Posterior cingulate gyrus (tissue), 11 donors: ENCODE measurements at places on chromosomes 4 and X.

- DNase-seq = peak; percentile 81
These were observed 1793.7 kb upstream of the TENM3 start for GRCh38 chr4:180449395-180449956.

DNA sequence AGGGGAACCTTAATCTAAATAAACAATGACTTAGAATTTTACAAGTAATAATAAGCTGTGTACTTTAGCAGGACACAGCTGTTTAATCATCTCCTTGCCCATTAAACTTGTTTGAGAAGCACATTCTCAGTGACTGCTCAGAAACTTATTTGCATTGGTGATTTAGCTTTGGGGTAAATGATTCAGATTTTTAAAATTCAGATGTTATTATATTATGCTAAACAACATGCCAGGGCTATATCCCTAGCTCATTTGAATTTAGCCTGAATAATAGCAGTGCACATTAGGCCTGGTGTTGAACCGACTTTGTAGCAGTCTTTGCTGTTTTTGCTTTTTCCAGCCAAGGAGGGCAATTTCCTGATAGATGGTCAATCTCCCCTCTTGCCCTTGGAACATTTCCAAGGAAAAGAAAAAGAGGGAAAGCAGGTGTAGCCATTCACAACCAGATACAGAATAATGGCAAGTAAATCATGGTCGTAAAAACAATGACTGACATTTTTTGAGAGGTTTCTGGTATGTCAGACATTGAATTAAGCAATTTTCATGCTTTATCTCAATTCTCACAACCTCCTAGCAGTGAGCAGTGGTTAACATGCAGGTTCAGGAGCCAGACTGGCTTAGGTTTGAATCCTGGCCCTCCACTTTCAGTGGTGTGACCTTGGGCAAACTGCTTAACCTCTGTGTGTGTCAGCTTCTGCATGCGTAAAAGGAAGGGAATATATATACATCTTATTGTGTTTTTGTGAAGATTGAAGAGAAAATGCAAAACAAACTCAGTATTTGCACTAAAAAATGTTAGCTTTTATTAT is 16.8 kb downstream of the ARHGEF38 start:
- DNase-seq = no peak

DNA sequence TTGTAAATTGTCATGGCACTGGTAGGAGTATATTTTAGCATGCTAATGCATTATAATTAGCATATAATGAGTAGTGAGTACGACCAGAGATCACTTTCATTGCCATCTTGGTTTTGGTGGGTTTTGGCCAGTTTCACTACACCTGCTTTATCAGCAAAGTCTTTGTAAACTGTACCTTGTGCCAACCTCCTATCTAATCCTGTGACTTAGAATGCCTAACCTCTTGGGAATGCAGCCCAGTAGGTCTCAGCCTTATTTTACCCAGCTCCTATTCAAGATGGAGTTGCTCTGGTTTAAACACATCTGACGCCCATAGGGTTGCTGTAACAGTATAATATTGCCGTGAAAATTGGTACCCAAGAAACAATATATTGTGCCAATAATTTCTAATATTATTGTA is 159.4 kb downstream of the MAGEB5 start:
- no peak for DNase-seq

DNA sequence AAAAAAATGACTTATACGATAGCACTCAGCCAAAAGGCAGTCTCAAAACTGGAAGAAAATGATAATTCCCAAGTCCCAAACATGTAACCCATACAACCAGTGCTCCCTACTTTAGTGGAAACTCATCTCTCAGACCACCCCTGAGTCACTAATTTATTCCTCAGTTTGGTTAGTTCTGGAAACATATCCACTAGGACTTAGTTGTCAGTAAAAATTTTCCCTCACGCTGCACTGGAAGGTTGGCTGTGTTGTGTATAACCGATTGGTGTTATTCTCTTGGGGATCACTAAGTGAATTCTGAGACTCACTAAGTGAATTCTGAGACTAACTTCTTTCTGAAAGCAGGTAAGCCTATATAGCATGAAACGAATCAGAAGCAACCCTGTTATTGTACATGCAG is 48.5 kb upstream of the GAB1 start:
- no peak for DNase-seq

DNA sequence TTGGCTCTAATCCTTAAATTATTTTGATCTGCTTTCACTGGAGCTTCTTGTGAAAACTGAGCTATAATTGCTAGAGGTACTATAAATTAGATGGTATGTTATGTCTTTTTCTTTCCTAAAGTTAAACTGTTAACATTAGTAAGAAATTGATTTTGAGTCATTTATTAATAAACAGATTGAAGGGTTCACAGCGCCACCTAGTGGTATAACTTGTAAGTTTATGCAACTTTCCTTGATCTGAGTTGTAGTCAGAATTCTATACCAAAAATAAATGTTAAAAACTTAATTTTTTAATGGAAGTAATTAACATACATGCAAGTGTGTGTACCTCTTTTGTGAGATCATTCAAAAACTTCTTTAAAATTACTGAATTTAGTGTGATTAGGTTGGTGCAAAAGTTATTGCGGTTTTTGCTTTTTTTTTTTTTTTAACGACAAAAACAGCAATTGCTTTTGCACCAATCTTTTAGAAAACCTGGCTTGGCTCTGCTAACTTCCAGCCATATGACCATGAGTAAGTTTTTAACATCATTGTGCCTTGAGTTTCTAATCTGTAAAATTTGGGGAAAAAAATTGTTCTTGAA is 151.5 kb downstream of the CENPC start:
- DNase-seq = no peak

DNA sequence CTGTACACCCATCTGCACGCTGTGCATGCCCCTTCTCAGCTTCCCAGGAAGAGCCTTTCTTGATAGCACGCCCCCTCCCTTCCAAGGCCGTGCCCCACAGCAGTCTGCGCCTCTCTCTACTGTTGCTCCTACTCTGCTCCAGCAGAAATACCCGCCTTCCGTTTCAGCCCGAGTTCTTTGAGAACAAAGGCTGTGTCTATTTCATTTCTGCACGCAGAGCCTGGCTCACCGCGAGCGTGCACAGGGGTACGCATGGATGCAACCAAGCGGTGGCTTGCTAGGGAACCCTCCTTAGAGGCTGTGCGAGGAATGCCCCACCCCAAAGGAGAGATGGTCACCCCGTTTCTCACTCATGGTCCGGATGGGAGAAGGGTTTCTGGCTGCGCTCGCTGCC is 485 bp downstream of the AADAT start:
- peak; percentile 59 for DNase-seq

GRCh38 chrX:84339507-84340364 is 151.7 kb upstream of the RPS6KA6 start:
- DNase-seq = no peak

DNA sequence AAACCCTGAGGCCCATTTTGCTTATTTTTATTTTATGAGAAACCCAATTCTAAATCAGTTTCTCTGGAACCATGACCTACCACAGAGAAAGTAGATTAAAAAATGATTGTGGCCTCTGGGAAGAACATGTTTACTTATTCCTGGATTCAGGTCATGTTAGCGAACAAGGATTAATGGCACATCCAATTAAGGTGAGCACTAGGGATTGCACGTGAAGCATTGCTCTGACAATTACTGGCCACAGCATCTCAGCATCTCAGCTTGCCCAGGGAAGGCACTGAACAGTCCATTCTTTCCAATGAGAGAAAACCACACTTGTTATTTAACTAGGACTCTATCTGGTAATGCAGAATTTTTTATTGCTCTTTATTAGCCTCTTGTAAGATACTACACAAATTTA is 119.8 kb downstream of the ZNF330 start:
- no peak for DNase-seq

DNA sequence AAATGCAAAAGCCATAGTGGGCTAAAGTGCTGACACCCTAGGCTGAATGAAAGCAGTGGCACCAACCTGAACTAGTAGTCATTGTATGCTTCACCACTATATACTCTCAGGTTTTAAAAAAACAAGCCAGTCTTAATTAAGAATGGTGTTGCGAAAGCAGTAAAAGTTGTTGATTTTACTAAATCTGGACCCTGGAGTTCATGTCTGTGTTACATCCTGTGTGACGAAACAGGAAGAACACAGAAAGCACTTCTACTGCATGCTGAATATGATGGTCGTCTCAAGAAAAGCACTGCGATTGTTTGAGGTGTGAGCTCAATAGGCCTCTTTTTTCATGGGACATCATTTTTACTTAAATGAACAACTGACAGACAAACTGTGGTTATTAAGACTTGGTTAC is 24.2 kb upstream of the GDPD2 start:
- no peak for DNase-seq

DNA sequence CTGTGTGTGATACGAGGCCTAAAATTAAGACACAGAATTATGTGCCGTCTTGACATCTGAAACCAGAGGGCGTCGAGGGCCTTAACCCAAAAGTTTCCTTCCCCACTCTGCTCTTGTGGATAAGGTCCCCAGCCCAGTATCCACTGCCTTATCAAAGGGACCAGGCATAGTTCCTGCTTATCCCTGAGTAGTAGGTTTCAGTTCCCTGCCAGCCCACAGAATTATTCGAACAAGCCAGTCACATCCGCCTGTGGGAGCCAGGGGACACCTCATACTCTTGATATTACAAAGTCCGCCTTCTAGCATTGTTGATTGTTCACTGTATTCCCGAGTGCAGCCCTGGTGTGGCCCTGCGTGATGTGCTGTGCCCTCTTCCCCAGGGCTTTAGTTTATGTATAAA is 5.4 kb upstream of the MMRN1 start:
- DNase-seq = no peak

DNA sequence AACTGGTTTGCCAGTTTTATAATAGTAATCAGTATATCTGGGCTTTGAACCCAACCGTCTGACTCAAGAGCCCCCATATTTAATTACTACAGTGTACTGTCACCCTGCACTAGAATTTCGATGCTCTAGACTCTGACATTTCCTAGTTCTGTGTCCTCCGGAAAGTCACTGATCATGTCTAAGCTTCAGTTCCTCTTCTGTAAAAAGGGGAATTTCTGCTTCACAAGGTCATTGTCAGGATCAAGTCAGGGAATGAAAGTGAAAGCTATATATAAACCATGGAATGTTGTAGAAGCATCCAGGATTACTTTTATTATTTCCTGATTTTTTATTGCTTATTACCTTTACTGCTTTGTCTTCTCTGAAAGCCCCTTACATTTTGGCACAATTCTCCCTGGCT is 4.0 kb upstream of the KCNIP4 start:
- no peak for DNase-seq

DNA sequence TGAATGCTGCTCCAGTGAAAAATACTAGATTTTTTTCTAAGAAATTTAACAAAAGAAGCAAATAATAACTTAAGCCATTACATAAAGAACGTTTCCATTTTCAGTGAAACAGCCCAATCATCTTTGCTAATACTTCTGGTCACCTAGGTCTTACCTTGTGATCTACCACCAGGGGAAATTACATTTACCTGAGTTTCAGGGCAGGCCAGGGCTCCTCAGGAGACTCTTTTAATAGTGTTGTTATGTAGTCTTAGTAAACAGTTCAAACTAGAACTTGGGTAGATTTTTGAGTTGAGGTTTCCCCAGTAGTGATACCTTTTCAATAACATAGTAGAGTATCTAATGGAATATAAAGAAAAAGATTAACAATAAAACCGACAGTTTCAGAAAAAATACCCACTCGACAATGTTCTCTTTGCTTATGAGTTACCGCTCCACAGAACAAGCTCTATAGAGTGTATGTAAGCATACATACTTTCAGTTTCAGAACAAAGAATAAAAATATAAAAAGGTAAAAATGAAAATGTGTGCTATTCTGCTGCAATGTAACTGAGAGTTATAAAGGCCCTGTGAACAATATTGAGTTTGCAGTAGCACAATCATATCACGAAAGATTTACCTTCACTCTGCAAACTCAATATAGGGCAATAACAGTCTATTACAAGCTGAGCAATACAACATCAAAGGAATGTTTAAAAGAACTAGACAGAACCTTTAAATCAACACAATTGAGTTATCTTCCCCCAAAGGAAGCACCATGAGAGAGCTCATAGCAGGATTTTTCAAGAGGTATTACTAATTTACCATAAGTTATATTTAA is 165.8 kb downstream of the ATOH1 start:
- DNase-seq = no peak

DNA sequence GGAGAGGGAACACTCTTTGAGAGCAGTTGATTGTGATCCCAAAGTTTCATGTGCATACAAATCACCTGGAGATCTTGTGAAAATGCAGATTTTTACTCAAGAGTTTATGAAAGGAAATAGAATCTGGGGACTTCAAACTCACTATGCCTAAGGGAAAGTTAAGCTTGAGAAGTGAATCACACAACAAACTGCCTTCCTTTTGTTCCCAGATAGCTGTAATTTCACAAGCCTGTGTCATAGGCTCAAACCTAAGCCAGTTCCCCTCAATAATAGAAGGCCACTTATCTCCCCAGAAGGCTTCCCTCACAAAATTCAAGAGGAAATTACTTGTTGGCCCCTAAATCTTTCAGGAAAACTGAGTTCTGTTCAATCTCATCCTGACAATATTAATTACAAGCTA is 132.8 kb upstream of the MAGEB16 start:
- DNase-seq = no peak

GRCh38 chr4:73028621-73029020 is 40.9 kb downstream of the COX18 start:
- no peak for DNase-seq

DNA sequence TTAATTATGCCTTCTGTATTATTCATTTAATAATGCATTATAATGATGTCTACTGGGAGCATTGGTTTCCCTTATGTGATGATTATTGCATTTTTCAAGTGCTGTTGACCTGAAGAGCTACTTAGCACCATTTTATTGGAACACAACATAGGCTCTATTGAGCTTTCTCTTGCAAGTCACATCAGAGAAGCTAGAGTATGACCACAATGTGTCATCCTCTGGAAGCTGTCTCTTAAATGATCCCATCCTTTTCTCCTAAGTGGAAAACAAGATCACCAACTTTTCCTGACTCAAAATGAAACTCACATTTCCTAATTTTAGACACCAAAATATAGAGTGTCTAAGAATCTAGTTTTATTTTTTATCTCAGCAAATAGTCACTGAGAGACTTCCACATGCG is 1451.9 kb downstream of the PCDH7 start:
- DNase-seq = no peak

DNA sequence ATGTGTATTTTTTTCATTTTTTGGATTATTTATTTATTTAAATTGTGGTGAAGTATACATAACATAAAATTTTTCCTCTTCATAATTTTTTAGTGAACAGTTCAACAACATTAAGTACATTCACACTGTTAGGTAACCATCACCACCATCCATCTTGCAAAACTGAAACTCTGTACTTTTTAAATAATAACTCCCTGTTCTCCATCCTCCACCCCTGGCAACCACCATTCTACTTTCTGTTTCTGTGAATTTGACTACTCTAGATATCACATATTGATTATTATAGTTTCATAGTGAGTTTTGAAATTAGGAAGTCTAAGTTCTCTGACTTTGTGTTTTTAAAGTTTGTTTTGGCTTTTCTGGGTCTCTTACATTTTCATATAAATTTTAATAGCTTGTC is 89.3 kb upstream of the STX18 start:
- no peak for DNase-seq

- no peak for DNase-seq
These were observed 2.7 kb downstream of the SLC38A5 start for GRCh38 chrX:48467281-48467761.
